ENCODE measurements at places on chromosomes 1 and 21. TPM values are rescaled to one million over a fixed set of nuclear protein-coding genes. Genes with fewer than 3 reads are reported as not detected.

The PCSK9 gene
- 6.5 TPM for total RNA-seq

The MTARC1 gene
- 2.9 TPM for total RNA-seq

The POGK gene
- 30.0 TPM for total RNA-seq

The AVPR1B gene
- not detected for total RNA-seq

The CHODL gene
- total RNA-seq: not detected
